Cardiac muscle cell (in vitro differentiated cells and primary cell): ENCODE measurements at places on chromosomes 12 and 14. TPM values are rescaled to one million over a fixed set of nuclear protein-coding genes. Genes with fewer than 3 reads are reported as not detected.

The GRIP1 gene
- total RNA-seq: 5.2 and 7.4 TPM in 2 replicates

The AVPR1A gene
- total RNA-seq: not detected in 2 replicates

The FAM222A gene
- 35.5 and 42.9 TPM in 2 replicates for total RNA-seq

The PDE3A gene
- 2.7 and 4.4 TPM in 2 replicates for total RNA-seq

The SMCO2 gene
- not detected in 2 replicates for total RNA-seq

The TTC7B gene
- total RNA-seq: 68.1 and 73.7 TPM in 2 replicates

The LALBA gene
- total RNA-seq: not detected in 2 replicates

The ITPK1 gene
- total RNA-seq: 38.7 and 42.9 TPM in 2 replicates

The KRT6C gene
- not detected in 2 replicates for total RNA-seq

The DHRS2 gene
- total RNA-seq: 1.0 TPM in 1 of 2 replicates, not detected in the other

The GYS2 gene
- not detected in 2 replicates for total RNA-seq
